ENCODE measurements at places on chromosomes 3 and 15.

- DNase-seq: no peak
Observed at GRCh38 chr15:48049736-48050135, 71.1 kb upstream of the SLC24A5 start.

DNA sequence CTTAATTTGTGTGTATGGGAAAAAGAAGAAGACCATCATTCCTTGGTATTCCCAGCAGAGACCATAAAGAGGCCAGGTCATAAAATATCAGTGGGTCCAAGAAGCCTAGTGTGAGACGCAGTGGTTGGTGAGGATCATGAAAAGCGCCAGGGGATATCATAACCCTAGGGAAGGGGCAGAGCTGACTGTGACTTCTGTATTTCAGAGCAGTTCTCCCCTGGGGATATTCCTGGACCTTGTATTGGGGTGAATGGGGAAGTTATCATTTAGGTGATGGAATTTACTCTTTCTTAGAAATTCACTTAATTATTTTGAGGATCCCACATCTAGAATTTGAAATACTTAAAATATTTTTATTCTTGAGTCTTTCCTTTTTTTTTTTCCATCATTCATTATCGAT lies 34.9 kb upstream of the UMPS start:
- DNase-seq: no peak

- DNase-seq: no peak
Observed at GRCh38 chr15:72086010-72086697, 31.8 kb downstream of the MYO9A start.

GRCh38 chr3:68256635-68257223 lies 602.3 kb upstream of the SUCLG2 start:
- DNase-seq: no peak

- DNase-seq: no peak
Observed at GRCh38 chr3:181727341-181728032, 15.8 kb downstream of the SOX2 start.

DNA sequence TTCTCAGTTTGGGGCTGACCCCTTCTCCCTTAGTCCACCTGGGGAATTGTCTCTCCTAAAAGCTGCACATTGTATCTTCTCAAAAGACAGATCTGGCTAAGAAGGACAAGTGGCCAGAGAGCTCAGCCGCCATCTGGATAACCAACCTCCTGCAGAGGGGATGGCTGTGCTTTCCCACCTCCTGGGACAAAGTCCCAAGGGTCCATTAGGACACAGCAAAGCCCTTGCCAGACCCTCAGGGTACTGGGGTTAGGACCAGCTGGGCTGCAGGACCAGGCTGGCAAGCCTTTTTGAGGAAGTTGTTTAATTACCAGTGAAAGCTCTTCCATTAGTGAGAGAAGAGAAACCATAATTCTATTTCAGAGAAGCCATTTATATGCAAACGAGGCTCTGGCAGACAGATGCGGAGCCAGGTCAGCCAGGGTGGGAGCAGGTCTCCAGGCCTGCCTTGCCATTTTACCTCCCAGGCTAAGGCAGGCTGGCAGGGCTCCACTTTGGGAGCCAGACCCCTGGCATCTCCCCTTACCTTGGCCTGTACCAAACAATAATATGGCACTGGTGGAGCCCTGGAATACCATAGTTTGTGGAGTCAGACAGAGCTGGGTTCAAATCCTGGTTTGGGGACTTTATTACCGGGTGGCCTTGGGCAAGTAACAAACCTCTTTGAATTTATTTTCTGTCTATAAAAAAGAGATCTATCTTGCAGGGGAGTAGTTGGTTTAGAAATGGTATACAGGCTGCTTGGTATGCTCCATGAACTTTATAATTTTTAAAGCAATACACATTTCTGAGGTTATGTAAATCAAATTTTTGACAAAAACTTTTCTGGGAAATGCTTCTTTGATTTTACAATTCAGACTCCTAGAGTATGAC lies 17.9 kb downstream of the SHF start:
- DNase-seq: no peak

GRCh38 chr3:142913432-142913831 lies 24.5 kb upstream of the PCOLCE2 start:
- DNase-seq: no peak
